Mesendoderm (in vitro differentiated cells): ENCODE measurements at places on chromosomes 7 and 10.

DNA sequence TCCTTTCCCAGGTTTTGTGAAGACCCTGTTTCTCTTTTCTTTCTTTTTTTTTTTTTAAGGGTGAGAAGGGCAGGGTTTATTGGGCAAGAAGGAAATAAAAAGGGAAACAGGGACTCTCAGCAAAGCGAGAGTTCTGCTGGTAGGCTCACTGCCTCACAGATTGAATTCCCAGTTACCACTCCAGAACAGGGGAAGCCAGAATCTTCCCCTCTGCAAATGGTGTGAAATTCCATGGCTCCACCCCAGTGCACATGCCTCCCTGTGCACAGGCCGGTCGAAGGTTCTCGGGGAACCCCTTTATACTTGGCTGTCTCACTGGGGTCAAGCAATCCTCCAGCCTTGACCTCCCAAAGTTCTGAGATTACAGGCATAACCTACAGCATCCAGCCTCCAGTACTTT, 10.5 kb upstream of the GUSB start:
- DNase-seq: no peak

DNA sequence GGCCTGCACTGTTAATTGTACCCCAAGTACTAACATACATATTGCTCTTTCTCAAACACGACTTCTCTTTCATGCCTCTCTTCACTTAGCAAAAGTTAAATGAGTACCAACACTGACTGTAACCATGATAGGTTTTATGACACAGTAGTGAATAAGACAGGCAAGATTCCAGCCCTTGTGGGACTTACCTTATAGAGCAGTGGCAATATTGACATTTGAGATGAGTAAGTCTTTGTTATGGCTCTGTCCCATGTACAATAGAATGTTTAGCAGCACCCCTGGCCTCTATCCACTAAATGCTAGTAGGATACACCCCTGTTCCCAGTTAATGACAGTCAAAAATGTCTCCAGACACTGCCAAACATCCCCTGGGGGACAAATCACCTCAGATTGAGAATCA, 11.9 kb upstream of the COL1A2 start:
- no peak for DNase-seq

DNA sequence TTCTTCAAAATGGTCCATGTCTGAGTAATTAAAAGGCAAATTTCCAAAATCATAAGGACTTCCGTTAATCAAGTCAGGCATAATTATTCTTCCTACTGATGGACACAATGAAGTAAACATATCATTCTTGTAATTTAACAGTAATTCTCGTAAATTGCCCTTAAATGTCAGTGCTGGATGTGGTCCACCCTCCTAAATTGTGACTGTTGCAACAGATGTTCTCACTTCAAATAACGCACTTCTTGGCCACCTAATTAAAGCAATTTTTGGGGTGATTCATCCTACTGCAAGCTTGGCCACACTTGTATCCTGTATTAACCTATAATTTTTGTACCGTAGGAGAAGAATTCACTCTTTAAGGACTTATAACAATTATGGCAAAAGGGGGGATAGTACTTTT, 1.9 kb downstream of the COL1A2 start:
- no peak for DNase-seq

- no peak for DNase-seq
Observed at GRCh38 chr10:14468023-14468441, 137.3 kb upstream of the FRMD4A start.

- no peak for DNase-seq
Observed at GRCh38 chr10:129769381-129770116, 194.5 kb downstream of the EBF3 start.

DNA sequence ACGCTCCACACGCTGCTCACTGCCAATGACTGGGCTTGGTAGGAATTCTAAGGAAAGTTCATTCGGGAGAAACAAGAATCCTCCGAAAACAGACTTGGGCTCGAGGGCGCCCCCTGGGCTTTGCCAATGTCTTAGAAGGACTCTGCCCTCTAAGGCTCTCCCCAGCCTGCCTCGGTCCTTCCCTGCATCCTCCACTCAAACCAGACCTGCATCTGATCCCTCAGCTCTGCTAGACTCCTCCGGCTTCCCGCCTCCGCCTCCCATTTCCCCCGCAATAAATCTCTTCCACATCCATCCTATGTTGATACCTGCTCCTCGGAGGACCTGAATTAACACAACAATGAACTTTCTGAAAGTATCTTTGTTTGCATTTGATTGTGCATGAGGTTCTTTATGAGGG, 177.6 kb downstream of the PLPP4 start:
- DNase-seq: peak; percentile 80

- DNase-seq: no peak
Observed at GRCh38 chr7:52500841-52501240, 534.6 kb upstream of the POM121L12 start.

DNA sequence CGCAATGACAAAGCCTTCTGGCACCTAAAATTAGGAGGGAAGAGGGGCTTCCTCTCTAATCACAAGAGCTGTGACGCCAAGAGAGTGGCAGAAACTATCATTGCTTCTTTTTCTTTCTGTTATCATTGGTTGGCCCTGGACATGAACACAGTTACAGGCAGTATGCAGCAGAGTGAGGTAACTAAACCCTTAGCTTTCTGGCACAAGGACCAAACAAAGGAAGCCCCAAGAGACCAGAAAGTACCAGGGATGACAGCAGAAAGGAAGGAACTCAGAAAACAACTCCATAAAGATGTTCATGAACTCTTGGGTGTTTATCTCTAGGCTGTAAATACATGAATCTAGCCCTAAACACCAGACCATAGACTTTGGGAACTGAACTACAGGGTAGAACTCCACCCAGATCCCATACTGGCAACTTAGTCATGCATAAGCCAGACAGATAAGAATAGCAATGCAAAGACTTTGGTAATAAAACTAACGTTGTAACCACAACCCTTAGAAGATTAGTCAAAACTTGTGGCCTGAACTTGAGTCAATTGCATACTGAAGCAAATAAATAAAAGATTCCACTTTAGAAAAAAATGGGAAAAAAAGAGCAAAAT, 195.7 kb upstream of the PTN start:
- no peak for DNase-seq

- no peak for DNase-seq
Observed at GRCh38 chr7:111083413-111083812, 7.5 kb upstream of the LRRN3 start.

GRCh38 chr7:125316466-125316865, 386.8 kb upstream of the POT1 start:
- DNase-seq: peak; percentile 98

GRCh38 chr7:85070967-85071628, 115.8 kb downstream of the SEMA3D start:
- DNase-seq: no peak

DNA sequence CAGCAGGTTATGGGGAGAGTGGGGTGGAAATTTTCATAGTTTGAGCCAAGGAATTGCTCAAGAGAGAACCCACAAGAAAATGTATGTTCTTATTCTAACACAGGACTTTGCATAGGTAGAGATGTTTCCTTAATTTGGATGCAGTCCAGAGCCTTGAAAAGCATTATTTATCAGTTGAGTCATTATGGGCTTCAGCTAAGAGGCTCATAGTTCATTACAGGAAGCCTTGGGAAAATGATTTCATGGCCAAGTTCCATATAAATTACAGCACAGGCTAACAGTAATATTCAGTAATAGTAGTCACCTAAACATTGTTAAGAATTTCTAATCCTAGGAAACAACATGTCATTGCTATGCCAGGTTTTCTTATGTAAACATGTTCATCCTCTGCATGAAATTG, 131.1 kb upstream of the PTPRZ1 start:
- DNase-seq: no peak

- DNase-seq: peak; percentile 20
Observed at GRCh38 chr7:55304018-55304762, 60.9 kb upstream of the LANCL2 start.

DNA sequence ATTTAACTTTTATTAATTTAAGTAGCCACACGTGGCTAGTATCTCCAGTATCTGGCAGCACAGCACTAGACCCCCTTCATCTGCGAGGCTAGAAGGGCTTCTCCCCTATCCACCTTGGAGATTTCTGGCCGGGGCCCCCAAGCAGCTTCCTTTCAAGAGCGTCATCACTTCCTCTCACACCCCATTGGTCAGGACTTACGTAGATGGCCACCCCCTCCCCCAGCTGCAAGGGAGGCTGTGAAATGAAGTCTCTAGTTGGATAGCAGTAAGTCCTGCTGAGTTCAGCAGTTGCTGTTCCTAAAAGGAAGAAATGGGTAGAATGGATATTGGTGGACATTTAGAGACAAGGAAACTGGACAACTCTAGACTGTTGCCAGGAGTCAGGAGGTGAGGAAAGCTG, 33.8 kb upstream of the COMTD1 start:
- DNase-seq: no peak

GRCh38 chr10:77522268-77522809, 115.3 kb downstream of the KCNMA1 start:
- no peak for DNase-seq
